ENCODE measurements at places on chromosomes 4 and X. TPM values are rescaled to one million over a fixed set of nuclear protein-coding genes. Genes with fewer than 3 reads are reported as not detected.

Gene UBA1
- total RNA-seq, result 421 TPM

Gene RTL3
- not detected for total RNA-seq

Gene TLL1
- not detected for total RNA-seq

Gene RAB9A
- total RNA-seq, result 21.3 TPM

Gene MAGEA6
- not detected for total RNA-seq

Gene CXCL5
- total RNA-seq, result 9.2 TPM

Gene ATP1B4
- not detected for total RNA-seq

Gene PTPN13
- total RNA-seq, result 34.9 TPM

Gene LRP2BP
- 0.20 TPM for total RNA-seq

Gene CORIN
- total RNA-seq, result 0.39 TPM

Gene SSX2B
- not detected for total RNA-seq

Gene RBM46
- total RNA-seq, result 0.33 TPM

DNA sequence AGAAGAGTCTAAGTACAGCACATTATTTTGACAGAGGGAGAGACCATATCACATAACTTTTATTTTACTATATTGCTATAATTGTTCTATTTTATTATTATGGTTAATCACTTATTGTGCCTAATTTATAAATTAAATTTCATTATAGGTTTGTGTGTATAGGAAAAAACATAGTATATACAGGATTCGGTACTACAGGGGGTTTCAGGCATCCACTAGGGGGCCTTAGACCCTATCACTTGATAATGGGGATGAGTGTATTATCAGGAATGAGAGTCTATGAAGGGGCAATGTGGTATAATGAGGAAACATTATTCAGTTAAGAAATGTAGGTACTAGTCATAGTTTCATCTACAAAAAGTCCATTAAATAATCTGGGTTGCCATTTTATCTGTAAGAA is 833.1 kb downstream of the C4orf33 start:
- DNase-seq, result no peak

DNA sequence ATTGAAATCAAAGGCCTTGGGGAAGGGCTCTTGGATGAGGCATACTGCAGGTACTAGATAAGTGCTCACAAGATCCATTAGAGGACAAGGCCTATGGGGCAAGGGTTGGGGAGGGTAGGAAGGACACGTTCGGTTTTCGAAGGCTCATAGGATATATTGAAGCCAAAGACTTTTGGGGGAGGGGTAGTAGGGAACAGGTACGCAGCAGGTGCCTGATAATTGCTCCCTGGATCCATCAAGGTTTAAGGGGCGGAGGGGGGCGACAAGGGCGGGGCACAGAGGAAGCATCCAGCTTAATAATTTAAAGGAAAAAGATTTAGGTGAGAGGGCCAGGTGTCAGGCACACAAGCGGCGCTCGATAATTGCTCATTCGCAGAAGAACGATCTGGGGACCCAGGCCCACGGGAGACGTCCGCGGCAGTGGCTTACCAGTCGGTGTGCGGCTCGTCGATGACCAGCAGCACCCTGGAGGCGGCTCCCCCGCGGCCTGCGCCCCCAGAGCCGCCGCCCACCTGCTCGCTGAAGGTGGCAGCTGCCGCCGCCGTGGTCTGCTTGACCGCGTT is 653 bp downstream of the SYN1 start:
- no peak for DNase-seq

- DNase-seq, result no peak
Measured at GRCh38 chr4:105651884-105652283, 56.6 kb downstream of the INTS12 start.

- DNase-seq, result no peak
Measured at GRCh38 chr4:189502841-189503435, 437.7 kb upstream of the FRG1 start.

GRCh38 chr4:26055855-26056254 is 141.8 kb downstream of the SMIM20 start:
- DNase-seq, result no peak

DNA sequence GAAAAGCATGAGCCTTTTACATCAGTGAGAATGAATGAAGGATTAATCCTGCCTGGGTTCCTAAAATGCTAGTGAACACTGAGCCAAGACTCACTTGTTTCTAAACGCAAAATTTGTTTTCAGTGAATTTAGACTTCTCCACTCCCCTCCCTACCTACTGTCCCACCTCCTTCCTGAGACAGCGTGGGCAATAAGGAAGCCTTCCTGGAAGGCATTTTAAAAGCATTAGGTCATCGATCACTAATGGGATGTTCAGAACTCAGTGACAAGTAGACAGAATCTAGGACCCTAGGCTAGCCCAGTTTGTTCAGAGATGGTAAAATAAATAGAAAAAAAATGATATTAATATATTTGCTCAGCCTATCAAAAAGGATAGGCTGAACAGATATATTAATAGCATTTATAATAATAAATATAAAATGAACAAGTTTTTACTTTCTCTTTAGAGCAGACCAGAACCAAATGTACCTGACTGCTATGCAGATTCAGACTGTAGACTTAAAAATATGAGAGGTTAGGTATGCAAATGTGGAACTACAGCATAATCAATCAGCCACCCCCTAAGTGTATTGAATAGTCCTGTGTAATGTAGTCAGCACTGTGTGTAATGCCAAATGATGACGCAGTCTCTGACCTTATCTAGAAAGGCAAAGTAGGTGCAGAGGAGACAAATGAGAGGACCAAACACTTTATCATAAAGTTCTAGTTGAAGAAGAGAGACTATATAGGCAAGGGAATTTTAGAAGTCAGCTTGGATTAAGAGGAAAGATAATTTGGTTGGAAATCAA is 331.1 kb downstream of the GPAT3 start:
- no peak for DNase-seq

DNA sequence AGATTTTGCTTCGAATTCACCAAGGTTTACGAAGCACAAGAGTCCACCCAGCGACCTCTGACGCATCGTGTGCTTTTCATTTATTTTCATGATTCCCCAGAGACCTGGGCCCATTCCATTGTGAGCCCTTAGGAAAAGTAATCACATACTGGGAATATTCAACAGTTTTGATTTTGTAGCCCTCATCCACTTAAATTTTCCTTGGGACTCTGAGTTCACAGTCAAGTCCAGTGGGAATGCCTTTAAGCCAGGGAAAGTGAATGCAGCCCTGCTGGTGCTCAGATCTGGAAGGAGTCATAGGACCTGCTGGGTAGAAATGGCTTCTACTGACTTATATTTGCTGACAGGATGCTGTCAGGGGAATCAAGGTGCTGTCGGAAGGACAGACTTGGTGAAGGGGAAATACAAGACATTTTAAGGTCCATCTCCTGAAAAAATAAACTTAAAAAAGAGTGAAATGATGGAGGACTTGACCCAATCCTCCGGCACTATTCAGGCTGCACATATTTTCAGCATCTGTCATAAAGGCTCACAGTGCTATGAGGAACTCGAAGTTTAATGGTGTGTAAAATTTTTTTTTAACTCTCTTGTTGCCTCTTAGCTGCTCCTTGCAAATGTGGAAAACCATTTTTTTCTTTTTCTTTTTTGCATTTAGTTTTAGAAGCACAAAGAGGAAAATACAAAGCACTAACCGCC is 204.9 kb downstream of the MID1 start:
- no peak for DNase-seq

GRCh38 chr4:20017777-20018115 is 234.0 kb upstream of the SLIT2 start:
- no peak for DNase-seq

GRCh38 chr4:102139132-102139573 is 206.1 kb downstream of the SLC39A8 start:
- DNase-seq, result no peak

DNA sequence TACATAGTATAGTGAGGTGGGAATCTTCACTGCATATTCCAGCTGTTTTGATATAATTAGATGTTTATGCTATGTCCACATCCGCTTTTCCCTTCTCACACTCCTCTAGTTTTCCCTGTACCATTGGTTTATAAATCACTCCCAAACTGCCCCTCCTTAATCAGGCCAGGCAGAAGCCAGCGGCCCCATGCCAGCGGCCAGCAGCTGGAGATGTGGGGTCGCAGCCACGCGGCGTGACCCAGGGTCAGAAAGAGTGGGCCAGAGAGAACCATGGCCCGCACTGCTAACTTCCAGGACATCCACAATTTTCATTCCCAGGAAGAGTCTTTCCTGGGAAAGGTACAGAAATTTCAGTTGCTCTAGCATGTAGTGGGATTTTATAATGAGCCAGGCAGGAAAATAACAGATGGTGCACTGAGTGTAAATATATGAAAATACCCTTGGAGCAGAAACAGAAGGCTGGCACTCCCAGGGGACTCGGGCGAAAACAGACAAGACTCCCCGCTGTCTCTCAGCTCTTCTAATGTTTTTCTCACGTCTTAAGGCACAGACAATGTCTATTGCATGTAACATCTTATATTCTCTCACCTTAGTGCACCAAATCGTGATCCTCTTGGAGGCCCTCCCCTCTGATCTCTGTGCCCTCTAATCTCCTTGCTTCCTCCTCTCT is 145.9 kb upstream of the ZFP42 start:
- no peak for DNase-seq

GRCh38 chrX:12080265-12080664 is 58.0 kb upstream of the FRMPD4 start:
- peak; percentile 26 for DNase-seq

- no peak for DNase-seq
Measured at GRCh38 chrX:150018931-150019361, 80.7 kb upstream of the EOLA2 start.

DNA sequence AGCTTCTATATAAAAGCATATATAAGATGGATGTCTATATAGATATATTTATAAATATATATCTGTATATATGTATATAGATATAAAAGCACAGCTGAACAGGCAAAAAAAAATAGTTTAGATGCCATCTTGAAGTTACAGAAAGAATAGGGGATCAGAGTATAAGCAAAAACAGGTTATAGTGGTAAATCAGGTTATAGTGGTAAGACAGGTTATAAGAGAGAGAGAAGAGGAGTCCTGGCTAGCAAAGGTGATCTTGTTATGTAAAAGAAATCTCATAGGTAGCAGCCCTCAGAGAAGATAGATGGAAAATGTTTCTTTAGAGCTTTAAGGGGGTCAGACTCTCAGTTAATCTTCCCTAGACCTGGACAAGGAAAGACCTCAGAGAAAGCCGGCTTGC is 1263.1 kb downstream of the PCDH7 start:
- no peak for DNase-seq

- no peak for DNase-seq
Measured at GRCh38 chr4:155866177-155866576, at the start of gene ASIC5. Gene ASIC5, minus strand, starts transcription at chr4:155866277. Its CDS starts 51 bp downstream, at chr4:155866226.

DNA sequence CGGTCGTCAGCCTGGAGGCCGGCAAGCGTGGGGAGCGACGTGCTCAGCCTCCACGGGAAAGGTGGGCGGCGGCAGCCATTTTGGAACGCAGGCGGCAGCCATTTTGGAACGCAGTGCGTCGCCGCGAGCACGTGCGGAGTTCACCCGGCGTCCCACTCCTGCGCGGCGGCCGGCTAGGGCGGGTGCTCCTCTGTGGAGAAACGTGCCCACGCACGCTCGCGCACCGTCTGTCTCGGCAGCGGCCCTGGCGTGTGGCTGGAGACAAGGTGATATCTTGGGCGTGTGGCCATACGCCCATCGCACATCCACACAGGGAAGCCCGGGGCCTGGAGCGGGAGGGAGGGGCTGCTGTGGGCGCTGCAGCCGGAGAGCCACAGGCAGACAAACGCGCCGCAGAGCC is 21.1 kb downstream of the CPLX1 start:
- DNase-seq, result no peak

- DNase-seq, result no peak
Measured at GRCh38 chr4:36285784-36286480, 4.5 kb downstream of the DTHD1 start.

DNA sequence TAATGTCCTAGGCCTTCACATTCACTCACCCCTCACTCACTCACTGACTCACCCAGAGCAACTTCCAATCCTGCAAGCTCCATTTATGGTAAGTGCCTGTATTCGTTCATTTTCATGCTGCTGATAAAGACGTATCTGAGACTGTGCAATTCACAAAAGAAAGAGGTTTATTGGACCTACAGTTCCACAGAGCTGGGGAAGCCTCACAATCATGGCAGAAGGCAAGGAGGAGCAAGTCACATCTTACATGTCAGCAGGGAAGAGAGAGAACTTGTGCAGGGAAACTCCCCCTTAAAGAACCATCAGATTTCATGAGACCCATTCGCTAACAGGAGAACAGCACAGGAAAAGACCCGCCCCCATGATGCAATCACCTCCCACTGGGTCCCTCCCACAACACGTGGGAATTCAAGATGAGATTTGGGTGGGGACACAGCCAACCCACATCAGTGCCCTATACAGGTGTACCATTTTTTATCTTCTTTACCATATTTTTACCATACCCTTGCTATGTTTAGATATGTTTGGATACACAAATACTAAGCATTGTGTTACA is 18.2 kb upstream of the TLR1 start:
- DNase-seq, result no peak

DNA sequence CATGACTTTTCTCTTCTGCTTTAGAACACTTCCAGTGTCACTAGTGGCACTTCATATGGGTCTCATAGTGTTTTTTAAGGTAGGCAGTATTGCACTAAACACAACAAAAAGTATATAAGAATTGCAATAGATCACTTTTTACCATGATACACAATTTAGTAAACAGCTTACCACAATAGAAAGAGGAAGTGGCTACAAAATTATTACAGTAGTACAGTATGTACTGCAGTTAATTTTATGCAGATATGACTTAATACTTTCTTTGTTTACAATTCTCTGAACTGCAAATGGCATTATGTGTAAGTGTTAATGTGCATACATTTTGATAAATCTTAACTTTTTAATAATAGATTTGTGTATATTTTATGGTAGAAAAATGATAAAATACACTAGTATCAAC is 157.3 kb downstream of the RRAGB start:
- no peak for DNase-seq

GRCh38 chr4:138223231-138223910 is 18.8 kb downstream of the SLC7A11 start:
- DNase-seq, result peak; percentile 36

- no peak for DNase-seq
Measured at GRCh38 chrX:155718972-155719586, 106.3 kb upstream of the TMLHE start.

GRCh38 chr4:53105313-53105712 is 243.2 kb downstream of the RASL11B start:
- DNase-seq, result no peak

DNA sequence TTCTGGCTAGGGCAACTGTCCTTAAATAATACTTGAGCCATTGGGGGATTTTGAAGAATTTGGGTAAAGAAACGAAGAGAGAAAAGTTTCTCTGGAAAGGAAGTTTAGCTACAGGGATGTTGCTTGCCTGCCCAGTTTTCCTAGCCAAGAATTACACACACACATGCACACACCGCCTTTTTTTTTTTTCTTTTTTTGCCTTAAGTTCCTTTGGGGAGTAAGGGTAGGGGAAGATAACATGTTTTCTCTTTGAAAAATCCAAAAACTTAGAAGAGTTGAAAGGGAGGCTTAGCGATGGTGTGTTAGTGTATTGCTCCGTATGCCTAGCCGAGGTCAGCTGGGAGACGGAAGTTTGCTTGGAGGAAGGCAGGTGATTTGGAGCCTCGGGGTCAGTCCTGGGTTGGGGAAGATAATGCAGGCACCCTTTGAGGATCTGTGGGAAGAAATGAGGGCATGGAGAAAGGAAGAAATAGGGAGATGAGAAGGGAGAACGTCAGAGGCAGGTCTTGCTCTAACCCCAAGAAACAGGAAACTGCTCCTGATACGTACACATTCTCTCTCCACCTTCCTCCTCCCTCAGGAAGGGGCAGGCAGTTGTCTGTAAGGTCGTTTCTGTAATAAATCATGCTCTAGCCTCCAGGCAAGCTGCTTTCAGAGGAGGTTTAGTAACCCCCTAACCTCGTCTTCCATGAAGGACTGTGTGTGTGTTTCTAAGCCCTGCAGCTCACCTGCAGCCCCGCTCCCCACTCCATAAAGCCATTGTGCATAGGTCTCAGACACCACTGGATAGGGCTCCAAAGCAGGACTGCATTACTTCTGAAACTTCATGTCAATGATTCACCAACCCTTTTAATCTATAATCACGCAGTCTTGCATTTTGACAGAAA is 10.5 kb downstream of the KLF3 start:
- no peak for DNase-seq
